Sigmoid colon (tissue), 7 donors: ENCODE measurements at places on chromosomes 1 and 21. TPM values are rescaled to one million over a fixed set of nuclear protein-coding genes. Genes with fewer than 3 reads are reported as not detected.

The SCAF4 gene
- total RNA-seq: 16.0 TPM

The ITLN1 gene
- 0.71 TPM for total RNA-seq

The AGRN gene
- total RNA-seq: 14.3 TPM

The CFAP141 gene
- not detected for total RNA-seq

The KCNA3 gene
- total RNA-seq: 0.71 TPM

The CYYR1 gene
- 4.5 TPM for total RNA-seq

The RGS4 gene
- 8.9 TPM for total RNA-seq

The ADGRL4 gene
- 6.7 TPM for total RNA-seq
